ENCODE measurements at places on chromosomes 4 and X.

DNA sequence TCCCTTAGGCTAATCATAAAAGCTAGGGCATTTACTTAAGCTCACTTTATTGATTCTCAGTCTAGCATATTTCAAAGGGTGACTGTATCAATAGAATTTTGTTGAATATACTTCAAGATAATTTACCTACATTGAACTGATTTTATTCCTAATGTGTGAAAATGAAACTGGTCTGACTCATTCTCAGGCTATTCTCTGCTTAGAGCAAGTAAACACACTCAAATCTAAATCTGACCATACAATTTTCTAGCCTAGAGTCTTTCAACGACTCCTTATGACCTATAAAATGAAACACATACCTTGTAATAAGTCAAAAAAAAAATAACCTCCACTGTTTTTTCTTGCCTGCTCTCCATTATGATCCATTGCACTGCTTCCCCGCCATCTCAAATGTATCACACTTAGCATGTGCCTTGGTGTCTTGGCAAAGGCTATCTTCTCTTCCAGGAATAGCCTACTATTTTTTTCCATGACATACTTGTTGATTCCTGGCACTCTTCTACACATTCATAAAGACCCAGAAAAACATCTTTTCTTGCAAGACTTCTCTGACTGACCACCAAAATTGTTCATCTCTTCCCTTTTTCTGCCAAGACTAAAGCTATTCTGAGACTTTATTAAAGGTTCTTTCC lies 965.1 kb upstream of the HS3ST1 start:
- DNase-seq, result no peak

- peak; percentile 77 for DNase-seq
These were observed at the start of gene TMEM185A for GRCh38 chrX:149631234-149632165. Gene TMEM185A (minus strand): TSS chrX:149631792. CDS start chrX:149631580, 212 bp downstream.

- DNase-seq, result no peak
These were observed 704.8 kb upstream of the TENM3 start for GRCh38 chr4:181538431-181538830.

DNA sequence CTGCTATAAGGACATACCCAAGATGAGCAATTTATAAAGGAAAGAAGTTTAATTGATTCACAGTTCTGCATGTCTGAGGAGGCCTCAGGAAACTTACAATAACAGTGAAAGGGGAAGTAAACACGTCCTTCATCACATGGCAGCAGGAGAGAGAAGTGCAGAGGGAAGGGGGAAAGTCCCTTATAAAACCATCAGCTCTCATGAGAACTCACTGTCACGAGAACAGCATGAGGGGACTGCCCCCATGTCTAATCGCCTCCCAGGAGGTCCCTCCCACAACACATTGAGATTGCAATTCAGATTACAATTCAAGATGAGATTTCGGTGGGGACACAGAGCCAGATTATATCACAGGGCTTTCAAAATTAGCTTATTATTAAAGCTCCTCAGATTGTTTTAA lies 209.5 kb upstream of the PPP3CA start:
- DNase-seq, result no peak

GRCh38 chr4:150219841-150220240 lies 141.6 kb downstream of the DCLK2 start:
- DNase-seq, result no peak

DNA sequence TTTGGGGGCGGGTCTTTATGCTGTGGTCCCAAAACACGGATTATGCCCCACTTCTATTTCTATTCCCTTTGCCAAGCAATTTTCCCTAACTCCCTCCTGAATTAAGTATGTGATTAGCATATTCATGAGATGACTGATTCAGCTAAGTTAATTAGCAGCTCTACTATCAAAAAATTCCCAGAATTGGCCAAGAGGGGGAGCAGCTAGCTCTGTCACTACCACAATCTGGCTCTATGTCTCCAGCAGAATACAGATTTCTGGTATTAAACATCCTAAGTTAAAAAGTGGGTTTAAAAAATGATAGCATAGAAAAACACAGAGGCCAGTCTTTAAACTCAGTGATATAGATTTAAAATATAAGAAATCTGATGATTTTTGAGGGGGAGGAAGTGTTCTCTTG lies 80.3 kb downstream of the GPC4 start:
- no peak for DNase-seq

DNA sequence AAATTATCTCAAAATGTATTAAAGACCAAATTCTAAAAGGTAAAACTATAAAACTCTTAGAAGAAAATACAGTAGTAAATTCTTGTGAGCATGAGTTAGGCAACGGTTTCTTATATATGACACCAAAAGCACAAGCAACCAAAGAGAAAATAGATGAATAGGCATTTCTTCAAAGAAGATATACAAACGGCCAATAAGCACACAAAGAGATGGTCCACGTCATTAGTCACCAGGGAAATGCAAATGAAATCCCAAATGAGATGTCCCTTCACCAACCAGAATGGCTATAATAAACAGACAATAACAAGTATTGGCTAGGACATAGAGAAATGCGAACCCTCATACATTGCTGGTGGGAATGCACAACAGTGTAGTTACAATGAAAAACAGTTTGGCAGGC lies 44.6 kb downstream of the RAB33A start:
- no peak for DNase-seq

- no peak for DNase-seq
These were observed 184.6 kb downstream of the SPATA18 start for GRCh38 chr4:52235552-52236201.

All from activated T-cell treated with anti-CD3 and anti-CD28 coated beads, Interleukin-2, amount 50 U/mL, for 1 hour (primary cell).